ENCODE measurements at places on chromosomes 4 and X. TPM values are rescaled to one million over a fixed set of nuclear protein-coding genes. Genes with fewer than 3 reads are reported as not detected.

GRCh38 chrX:132165651-132166050 lies 37.8 kb upstream of the FRMD7 start:
- H3K27me3 ChIP-seq: no peaks in the 10 kb centered on the region
- no peak overlapping the region for H3K4me3 ChIP-seq
- H3K36me3 ChIP-seq: no peaks in the 10 kb centered on the region
- no peak for DNase-seq
- no peak overlapping the region for H3K27ac ChIP-seq

The ASB11 gene
- total RNA-seq: 0.13 TPM

The PAGE2B gene
- total RNA-seq: not detected

DNA sequence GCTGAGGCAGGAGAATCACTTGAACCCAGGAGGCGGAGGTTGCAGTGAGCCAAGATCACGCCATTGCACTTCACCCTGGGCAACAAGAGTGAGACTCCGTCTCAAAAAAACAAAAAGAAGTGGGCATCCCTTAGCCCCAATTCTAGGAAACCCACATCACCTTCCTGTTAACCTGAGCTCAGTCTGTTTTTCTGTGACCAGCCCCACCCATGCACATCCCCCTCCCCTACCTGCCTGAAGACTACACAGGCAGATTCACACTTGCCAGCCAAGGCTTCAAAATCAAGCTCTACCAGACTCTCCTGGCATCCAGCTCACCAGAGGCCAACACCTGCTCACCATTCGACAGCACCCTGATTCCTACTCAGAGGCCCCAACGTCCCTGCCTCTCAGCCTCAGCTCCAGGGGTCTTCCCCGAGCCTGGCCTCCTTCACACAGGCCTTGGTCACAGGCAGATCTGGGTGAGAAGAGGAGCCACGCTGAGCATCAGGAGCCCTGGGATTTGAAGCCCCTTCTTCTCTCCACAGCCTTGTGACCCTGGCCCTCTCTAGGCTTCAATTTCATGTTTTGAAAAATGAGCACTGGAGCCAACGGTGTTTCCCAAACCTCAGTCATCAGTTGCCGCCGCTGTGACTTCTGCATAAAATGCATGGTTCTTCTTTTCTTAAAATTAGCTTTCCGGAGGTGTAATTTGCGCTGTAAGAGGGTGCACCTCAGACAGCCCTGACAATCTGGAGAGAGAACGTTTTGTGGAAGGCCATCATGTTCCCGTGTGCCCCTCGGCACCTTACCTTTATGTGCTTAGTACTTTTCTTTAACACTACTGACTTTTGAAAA lies 47.3 kb downstream of the JAKMIP1 start:
- H3K27ac ChIP-seq: no peak overlapping the region
- no peaks in the 10 kb centered on the region for H3K27me3 ChIP-seq
- no peak overlapping the region for H3K4me3 ChIP-seq
- H3K36me3 ChIP-seq: no peaks in the 10 kb centered on the region

DNA sequence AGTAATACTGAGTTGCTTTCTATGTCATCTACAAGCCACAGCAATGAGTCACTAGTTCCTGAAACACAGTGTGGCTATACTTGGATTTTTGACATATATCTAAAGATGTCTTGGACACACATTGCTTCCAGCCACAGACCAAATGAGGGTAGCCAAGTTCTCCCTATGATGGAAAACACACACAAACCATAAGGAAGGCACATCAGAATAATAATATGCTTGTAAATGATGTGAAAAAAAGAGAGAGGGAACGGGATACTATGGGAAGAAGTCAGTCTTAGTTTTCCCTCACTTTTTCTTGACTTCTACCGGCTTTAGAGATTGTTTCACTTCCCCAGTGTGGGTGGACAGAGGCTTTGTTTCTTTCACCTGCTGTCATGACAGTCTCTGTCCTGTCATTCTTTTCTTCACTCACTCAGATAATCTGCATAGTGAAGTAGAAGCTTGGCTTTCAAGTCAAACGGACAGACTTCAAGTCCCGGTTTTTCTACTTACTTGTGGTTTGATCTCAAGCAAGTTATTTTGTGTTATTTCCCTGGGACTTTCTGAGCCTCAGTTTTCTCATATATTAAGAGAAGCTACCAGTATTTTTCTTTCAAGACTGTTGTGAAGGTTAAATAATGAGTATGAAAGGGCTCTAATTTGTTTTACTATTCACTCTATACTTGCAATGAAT lies 34.7 kb downstream of the P2RY10 start:
- H3K27me3 ChIP-seq: no peaks in the 10 kb centered on the region
- DNase-seq: no peak
- H3K4me3 ChIP-seq: no peak overlapping the region
- H3K4me1 ChIP-seq: no peaks in the 10 kb centered on the region
- no peak overlapping the region for H3K27ac ChIP-seq
- no peaks in the 10 kb centered on the region for H3K36me3 ChIP-seq

DNA sequence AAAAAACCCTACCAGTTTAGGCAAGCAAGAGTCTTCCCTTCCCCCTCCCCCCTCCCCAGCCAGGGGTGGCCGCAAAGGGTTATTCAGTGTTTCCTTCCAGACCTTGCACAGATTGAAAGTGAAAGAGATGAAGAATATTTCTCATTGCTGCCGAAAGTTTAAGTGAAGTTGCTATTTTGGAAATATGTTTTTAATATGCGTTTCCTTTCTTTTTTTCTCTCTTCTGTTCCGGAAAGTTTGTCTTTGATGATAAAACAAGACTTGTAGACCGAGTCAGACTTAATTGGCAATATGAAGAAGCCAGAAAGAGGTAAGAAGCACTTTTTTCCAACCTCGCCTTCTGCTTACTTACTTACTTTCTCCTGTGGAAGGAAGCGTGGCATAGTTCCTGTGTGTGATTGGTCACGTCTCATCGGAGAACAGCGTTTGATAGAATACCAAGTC lies 58.5 kb upstream of the CLCN4 start:
- peak overlapping the region; percentile 68 for H3K27ac ChIP-seq
- no peaks in the 10 kb centered on the region for H3K4me1 ChIP-seq
- H3K36me3 ChIP-seq: no peaks in the 10 kb centered on the region
- H3K4me3 ChIP-seq: peak overlapping the region; percentile 20
- no peaks in the 10 kb centered on the region for H3K27me3 ChIP-seq

- no peak for DNase-seq
- no peaks in the 10 kb centered on the region for H3K36me3 ChIP-seq
- H3K4me3 ChIP-seq: no peak overlapping the region
Observed at GRCh38 chrX:85052205-85052604, 48.5 kb downstream of the APOOL start.

DNA sequence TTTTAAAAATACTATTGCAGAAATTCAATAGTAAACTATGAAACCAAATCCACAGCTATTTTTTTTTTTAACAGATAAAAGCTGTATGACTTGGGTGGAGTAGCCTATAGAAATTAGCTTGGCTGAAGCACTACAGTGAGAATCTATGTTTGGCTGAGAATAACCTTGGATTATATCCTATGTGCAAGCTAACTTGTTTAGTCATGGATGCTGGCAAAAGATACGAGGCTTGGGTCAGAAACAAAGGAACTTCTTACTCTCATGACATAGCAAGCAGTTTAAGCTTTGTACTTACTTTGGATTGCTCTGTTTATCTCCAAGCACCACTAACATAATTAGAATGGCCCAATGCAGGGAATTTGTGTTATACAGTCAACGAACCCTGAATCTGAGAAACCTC lies 119.2 kb upstream of the GRID2 start:
- H3K4me3 ChIP-seq: no peak overlapping the region
- no peak for DNase-seq
- no peak overlapping the region for H3K27ac ChIP-seq
- no peaks in the 10 kb centered on the region for H3K36me3 ChIP-seq

Data from left lung (tissue), 14 donors.